ENCODE measurements at places on chromosomes 11 and 22.
A peak's percentile ranks its signal among the peaks of the same experiment; 100 is the strongest.

DNA sequence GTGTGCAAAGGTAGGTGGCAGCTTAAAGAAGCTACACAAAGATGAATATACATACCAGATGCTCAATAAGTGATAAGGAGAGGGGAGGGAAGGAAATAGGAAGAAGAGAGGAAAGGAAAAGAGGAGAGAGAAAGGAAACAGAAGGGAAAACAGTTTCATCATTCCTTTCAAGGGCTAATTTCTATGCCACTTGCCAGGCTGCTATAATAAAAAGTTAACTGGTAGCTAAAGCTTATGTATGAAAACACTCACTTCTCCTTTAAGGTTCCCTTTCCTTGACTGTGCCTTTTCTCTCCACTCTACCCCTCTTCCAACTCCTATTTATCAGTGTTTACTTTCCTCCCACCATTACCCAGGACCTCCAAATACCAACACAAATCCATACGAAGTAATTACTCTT lies 347.9 kb downstream of the DLG2 start:
- DNase-seq = no peak

GRCh38 chr11:78995171-78995570 lies 420.5 kb upstream of the NARS2 start:
- DNase-seq = no peak

DNA sequence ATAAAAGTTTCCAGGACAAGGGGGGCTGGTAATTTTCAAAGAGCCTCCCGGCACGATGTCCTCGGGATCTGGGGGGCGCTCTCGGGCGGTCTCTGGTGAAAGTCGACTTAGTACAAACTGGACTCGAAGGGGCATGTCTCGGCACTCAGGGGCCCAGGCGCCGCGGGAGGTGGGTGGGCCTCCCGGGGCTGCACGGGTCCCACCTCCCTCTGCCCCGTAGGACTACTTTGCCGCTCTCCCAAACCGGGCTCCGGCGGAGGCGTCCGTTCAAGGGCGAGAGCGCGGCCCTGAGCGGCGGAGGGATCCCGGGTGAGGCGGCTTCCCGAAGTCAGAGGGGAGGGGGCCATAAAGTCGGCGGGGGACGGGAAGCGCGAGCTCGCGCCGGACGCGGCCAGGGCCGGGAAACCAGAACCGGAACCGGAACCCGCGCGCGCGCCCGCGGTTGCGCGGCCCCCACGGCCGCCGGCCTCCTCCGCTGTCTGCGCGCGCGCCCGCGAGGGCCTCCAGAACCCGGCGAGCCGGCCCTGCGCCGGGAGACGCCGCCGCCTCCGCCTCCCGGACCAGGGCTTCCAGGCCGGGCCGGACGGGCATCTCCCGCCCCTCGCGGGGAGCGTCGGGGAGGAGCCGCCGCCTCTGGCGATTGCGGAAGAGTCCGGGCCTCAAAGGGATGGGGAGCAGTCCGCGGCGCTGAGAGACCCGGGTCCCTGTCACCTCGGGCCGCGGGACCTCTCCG lies at the start of gene ARHGEF12:
ARHGEF12 (plus strand) TSS at position 506 of the 733 bp plus-strand sequence. CDS start 831 bp downstream, outside the sequence.
- peak; percentile 55 for DNase-seq

DNA sequence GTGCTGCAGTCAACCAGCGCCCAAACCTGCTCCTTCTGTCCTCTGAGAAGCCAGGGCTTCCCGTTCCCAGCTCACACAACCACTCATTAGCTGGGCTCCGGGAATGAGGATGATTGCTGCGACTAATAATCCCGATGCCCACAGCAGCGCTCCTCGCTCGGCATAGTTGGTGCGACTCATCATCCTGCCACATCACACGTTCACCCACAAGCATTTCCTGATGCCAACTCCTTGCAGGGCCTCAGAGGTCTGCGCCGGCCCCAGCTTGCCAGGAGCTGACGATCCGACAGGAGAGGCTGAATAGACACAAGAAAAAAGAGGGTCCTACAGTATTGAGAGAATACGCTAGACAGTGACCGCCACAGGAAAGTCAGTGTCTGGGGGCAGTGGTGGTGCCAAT lies 10.6 kb upstream of the CSNK1E start:
- no peak for DNase-seq

- DNase-seq = no peak
Measured at GRCh38 chr11:80993536-80993935, 1552.7 kb upstream of the TENM4 start.

DNA sequence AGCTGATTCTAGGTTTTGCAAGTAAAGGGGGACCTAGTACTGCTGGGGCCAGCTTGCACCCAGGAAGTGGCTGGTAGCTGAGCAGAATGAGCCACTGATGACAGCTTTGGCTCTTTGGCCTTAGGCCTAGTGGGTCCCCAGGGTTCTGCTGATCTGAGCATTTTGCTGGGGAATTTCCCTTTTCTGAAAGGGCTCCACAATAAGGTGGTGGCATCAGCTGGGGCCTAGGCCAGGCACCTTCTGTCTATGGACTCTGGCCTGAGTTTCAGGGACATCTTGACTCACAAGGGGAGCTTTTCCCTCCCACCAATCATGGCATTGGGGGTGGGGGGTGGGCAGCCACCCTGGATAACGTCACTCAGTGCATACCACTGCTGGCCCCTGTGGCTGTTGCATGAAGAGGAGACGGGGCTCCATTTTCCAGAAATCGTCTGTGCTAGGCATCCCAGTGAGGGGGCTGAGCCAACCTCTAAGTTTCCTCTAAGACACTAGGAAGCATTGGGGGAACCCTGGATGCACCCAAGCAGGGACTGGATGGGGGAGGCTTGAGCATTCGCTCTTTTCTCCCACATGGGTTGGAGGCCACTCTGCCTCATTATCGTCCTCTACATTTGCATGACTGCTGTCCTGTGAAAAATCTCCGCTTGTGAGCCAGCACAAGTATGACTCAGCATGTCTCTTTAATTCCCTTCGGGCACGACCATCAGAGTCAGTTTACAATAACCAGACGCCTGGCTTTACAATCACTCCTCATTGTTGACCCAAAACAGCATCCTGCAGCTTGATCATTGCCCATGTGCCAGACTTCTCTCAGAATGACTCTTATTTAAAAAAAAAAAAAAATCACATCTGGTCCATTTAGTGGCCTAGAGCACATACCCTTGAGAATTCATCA lies 145.0 kb upstream of the THY1 start:
- no peak for DNase-seq

- DNase-seq = no peak
Measured at GRCh38 chr22:22123118-22123959, 121.2 kb upstream of the VPREB1 start.

- DNase-seq = no peak
Measured at GRCh38 chr11:114762408-114762807, 84.1 kb downstream of the NXPE2 start.

DNA sequence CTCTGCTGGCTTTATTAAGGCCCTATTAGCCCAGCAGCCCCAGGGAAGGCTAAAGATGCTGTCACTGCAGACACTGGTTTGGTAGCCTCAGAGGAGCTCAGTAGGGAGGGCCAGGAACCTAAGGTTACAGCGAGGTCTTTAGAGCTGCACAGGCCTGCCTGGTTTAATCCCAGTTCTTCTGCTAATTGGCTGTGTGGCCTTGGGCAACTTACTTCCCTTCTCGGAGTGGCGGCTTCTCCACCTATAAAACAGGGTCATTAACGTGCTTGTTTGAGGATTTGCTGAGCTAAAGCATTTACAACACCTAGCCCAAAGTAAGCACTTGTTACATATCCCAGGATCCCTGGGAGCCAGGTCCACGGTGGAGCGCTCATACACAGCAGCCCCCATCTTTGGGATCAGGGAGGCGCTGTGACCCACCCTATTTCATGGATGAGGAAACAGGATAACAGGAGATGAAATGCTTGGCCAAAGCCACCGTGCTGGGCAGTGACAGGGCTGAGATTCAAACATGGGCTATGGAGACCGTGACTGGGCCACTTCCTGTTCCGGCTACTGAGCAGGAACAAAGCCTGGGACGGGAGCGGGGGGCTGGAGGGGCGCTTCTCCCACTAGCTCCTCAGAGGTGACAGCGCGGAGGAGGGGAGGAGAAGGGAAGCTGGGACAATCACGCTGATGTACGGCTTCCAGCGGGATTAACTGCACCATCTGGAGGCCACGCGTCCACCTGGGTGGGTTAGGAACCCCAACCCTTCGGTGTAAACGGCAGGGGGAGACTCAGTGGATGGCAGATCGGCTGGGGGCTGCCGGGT lies 61.5 kb downstream of the IGLL1 start:
- no peak for DNase-seq

DNA sequence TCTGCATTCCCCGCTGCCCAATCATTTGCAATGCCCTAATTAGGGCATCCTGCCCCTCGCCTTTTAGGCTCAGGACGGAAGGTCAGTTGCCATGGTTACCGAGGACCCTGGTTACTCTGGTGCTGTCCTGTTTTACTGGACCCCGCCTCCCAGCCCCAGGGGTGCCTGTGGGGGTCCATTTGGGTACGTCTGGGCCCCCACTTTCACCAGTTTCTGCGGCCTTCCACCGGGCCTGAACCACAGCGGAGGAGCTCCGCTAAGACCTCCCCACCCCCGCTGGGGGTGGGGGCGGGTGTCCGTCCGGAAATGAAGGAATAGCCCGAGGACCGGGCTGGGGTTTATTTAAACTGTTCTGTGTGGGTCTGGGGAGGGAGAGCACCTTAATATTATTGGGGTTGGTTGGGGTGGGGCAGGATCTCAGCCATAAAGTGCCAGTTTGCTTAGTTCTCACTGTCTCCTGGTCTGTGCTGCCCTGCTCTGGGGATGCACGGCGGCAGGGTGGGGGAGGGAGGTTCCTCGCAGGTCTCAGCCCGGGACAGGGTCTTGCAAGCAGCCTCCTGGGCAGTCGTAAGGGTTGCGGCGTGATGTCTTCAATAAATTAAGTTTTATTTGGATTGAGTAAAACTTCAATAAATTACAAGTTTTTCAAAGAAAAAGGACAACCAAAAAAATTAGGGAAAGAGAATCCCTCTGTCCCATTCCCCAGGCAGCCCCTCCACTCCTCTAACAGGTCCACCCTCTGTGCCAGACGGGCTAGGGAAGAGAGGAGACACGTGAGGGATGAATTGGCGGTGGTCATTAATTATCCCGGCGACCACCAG lies 5.3 kb downstream of the PHOX2A start:
- DNase-seq = no peak

- DNase-seq = no peak
Measured at GRCh38 chr11:59224351-59224928, 11.7 kb upstream of the MPEG1 start.

DNA sequence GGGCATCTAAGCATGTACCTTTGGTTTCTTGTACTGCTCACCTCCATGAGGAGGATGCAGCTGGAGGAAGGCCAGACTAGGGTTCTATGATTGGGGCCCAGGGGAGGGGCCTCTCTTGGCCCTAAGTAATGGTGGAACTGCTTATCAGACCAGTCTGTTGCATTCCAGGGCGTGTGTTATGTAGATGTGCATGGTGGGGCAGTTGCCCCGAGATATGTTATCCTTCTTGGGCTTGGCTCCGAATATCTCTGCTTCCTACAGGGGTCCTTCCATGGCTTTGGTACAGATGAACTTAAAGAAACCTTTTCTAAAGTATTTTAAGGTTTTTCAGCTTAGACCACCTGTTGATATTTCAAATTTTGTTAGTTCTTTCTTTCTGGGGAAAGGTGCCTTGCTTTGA lies 126.0 kb downstream of the SWAP70 start:
- no peak for DNase-seq

DNA sequence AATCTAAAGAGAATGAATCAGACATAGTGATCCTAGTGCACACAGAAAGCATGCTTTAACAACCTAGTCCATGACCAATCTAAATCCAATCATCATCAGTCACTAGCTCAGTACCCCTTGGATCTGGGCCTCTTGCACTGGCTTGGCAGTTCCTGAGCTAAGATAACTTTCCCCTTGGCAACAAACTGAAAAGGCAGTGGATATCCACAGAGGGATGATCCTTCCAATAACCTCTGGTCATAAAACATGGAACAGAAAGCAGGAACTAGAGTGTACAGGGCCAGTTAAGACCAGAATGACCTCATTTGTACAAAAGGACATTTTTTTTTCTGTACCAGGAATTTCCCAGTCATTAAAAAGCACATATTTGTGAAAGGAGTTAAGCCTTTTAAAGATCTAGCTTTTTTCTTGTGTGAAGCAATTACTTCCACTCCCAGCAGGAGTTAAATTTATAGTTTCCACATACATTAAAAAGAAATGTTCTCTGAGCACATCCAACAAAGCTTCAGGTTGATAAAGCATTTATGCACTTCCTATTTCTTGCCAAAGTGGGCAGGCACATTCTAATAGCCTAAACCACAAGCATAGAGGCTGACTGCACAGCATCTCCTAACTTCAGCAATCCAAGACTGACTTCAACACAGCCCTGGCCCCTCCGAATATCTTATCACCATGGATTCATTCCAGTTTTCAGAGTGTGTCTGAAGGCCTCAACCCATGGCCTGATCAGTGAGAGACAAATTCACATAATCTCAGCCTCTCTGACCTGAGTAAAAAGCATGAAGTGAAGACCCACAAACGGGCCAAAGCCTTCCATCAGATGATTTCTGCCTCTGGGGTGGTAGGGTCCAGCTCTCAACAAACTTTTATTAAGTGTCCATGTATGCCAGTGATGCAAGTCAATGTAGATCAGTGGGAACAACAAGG lies 29.9 kb downstream of the GUCY1A2 start:
- no peak for DNase-seq

DNA sequence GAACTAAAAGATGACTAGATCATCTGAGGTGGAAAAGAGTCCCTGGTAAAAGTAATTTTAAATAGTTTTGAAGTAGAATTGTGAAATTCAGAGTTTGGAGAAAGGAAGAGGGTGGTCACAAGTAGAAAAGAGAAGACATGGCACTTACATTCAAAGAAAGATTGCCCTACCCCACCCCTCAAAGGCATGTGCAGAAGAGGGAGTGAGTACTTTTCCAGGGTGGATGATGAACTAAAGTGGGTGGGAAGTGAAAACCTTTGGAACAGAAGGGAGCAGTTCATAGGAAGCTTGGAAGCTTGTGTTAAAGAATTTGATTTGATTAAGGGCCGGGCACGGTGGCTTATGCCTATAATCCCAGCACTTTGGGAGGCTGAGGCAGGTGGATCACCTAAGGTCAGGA lies 23.6 kb downstream of the SREBF2 start:
- DNase-seq = no peak

GRCh38 chr11:128724891-128725611 lies 31.2 kb downstream of the FLI1 start:
- no peak for DNase-seq

- DNase-seq = no peak
Measured at GRCh38 chr11:86408845-86409244, 34.2 kb downstream of the CCDC81 start.

- no peak for DNase-seq
Measured at GRCh38 chr22:41481925-41482318, 13.0 kb downstream of the ACO2 start.

DNA sequence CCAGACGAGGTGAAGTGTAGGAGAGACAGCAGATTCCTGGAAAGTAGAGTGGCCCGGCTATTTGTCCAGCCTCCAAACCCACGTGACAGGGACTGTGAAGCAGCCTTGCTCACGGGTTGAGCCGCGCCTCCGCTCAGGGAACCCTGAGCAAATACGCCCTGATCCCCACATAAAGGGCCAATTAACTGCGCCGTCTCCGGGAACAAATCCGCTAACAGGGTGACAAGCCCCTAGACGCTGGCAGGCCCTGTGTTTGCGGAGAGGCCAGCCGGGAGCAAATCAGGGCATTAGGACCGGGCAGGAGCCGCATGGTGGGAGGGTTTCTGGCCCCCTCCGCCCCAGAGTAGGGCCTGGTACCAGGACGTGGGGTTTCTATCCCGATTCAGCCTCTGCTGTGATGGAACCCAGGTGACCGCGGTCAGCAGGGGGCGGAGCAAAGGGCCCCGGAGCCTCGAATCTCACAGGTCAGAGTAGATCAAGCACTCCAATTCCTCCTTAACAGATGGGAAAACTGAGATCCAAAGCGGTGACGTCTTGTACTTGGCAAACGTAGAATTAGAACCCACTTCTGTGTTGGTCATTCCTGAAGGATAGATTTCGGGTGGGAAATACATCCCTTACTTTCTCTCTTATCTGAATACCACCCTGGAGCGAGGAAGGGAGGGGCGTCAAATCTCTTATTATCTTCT lies 2.0 kb upstream of the ROBO3 start:
- no peak for DNase-seq
